Activated CD4-positive, alpha-beta T cell treated with anti-CD3 and anti-CD28 coated beads, Interleukin-10, Interleukin-2, amounts not matched to agents 100 ng/mL and 50 ng/mL, durations not matched to agents 16 hours and 8 hours (primary cell): ENCODE measurements at places on chromosomes 1 and 21.

GRCh38 chr1:209627027-209627731 is 25.0 kb downstream of the LAMB3 start:
- DNase-seq = no peak

DNA sequence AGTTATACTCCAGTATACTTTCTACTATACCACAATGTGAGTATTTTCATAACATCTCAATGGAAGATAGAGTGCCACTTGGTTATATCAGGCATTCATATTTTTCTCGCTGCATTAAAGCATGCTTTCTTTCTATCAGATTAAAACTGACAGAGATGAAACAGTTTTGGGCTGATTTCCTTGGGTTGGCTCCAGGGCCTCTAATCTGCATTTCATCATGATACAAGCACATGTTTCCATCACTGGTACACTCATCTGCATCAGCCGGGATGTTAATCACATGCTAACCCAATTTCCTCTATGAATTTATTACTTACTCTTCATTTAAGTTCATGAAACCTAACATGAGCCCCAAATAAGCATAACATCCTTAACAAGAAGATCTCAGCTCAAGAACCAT is 289.0 kb upstream of the DAB1 start:
- no peak for DNase-seq

DNA sequence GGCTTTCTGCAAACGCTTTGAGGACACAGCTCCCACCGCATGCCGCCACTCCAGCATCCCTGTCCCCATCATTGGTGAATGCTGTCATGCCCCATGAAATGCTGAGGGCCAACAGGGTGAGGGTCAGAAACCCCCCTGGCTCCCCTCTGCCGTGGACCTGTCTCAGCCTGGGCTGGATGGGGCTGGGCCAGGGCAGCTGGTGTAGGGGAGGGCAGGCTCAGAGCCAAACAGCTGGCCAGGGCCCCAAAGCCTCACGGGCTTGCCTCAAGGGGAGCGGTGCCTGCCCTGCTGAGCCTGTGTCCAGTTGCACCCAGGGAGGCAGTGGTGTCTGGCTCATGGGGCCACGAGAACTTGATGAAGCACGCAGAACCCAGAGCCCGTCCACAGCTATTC is 49.7 kb downstream of the S100B start:
- DNase-seq = no peak

DNA sequence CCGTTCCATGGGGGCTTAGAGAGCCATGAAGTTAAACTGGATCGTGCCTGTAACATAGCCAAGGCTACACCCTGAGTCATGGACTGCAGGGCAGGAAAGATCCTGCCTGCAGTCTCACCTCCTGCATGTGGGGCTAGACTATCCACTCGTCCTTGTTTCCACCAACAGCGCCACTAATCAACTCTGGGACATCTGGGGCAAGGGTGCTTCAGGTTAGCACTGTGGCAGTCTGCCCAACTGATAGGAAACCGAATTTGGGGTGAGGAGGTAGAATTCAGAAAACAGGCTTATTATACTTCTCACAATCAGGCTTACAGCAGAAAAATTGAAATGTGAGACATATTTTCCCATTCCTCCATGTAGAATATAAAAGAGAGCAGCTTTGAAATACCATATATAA is 85.2 kb upstream of the ADAM30 start:
- no peak for DNase-seq

DNA sequence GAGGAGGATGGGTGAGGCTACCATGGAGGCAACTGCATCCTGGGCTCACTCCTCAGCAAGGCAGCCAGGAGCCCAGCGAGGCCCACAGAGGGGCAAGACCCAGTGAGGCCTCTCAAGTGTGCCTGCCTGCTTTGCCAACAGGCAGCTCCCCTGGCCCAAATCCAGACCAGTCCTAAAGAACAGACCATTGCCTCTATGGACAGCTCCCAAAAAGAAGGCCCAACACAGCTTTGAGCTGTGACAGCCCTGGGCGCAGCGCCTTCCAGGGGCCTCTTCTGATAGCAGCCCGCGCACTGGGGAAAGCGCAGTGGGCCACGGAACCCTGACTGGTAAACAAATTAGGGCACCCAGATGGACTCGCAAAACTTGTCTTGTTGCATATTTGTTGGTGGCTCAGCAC is 25.5 kb downstream of the C1orf198 start:
- no peak for DNase-seq

- DNase-seq = peak; percentile 35
Observed at GRCh38 chr1:174262349-174263241, 103.3 kb downstream of the RABGAP1L start.

DNA sequence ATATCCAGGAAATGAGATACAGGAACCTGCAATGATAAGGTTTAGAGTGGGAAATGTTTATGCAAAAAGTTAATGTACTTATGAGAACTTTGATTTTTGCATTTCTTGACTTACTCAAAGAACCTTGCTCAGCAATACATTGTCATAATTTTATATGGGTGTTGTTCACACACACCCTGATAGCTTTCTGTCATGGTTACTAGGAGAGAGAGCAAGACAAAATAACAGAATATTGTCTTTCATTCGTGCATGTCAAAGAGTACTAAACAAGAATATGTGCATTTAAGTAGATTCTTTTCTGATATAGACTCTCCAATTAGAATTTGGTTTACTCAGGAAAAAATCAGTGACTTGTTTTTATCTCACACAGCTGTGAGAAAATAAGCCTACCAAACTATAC is 27.5 kb upstream of the KCNA3 start:
- DNase-seq = no peak

DNA sequence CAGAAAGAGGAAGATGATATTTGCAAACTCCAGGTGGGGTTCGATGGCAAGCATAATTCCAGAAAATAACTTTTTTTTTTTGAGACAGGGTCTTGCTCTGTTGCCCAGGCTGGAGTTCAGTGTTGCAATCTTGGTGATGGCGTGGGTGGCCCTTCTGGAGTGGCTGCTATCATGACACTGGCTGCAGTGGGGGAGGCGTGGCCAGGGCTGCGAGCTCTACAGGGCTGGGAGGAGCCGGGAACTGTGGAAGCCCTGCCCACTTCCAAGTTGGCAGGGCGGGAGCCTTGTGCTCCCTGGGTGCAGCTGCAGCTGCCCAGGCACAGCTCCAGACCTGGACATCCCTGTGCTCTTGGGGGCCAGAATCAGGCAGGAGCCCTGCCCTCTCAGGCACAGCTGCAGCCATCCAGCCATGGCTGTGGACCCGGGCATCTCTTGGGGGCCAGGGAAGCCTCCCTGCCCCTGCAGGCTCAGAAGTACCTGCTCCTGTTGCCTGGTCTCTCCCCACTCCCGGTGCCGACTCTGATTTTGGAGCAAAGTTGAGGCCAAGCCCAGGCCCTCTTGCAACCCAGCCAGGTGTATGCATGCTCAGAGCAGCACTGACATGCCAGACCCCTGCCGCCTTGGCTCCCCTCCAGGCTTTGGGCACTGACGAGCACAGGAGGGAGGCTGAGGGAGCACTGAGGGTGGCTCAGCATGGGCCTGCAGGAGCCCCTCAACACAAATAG is 7.2 kb upstream of the BCL10 start:
- no peak for DNase-seq

GRCh38 chr1:156241311-156241811 is 623 bp upstream of the BGLAP start:
- no peak for DNase-seq

GRCh38 chr1:193458628-193459027 is 272.2 kb upstream of the B3GALT2 start:
- DNase-seq = peak; percentile 82

- DNase-seq = peak; percentile 32
Observed at GRCh38 chr21:15001857-15002606, 62.8 kb downstream of the NRIP1 start.

GRCh38 chr1:237938553-237938952 is 47.8 kb upstream of the ZP4 start:
- DNase-seq = no peak

DNA sequence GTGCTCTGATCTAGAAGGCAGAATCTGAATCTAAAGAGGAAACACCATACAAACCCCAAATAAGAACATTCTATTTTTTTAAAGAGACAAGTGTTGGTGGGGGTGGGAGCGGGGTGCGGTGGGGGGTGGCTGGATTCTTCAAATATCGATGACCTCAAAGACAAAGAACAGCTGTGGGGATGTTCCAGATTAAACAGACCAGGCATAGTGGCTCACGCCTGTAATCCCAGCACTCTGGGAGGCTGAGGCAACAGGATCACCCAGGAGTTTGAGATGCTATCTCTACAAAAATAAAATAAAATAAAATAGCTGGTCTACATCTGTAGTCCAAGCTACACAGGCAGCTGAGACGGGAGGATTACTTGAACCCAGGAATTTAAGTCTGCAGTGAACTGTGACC is 5.0 kb downstream of the ATP1A4 start:
- DNase-seq = no peak

DNA sequence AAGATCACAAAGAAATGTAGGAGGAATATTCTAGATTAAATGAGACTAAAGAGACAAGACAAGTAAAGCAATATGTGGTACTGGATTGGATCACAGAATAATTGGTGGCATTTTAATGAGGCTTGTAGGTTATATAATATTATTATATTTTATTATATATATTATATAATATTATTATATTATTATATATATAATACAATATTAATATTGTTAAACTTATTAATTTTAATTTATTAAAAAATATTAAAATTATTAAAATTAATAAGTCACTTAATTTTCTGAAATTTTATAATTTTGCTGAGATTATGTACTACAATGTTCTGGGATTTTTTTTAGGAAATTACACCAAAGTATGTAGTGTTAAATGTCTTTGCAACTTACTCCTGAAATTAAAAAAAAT is 311.9 kb downstream of the COL11A1 start:
- no peak for DNase-seq

DNA sequence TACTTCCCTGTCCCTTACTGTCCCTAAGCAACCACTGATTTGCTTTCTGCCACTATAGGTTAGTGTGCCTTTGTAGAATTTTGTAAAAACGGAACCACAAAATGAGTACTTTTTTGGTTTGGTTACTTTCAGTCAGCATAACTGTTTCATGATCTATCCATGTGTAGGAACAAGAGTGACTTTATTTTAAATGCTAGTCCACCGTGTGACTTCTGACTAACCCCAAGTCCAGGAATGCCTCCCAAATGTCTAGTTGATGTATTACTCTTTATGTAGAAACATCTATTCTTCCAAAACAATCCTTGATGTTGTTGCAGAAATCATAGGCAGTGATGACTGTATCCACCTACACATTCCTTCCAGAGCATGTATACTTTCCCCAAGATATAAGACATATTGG is 21.3 kb downstream of the ATPAF1 start:
- peak; percentile 9 for DNase-seq

- no peak for DNase-seq
Observed at GRCh38 chr1:3563610-3564009, 47.7 kb downstream of the MEGF6 start.

- no peak for DNase-seq
Observed at GRCh38 chr1:191804311-191804710, 354.0 kb upstream of the RGS18 start.

DNA sequence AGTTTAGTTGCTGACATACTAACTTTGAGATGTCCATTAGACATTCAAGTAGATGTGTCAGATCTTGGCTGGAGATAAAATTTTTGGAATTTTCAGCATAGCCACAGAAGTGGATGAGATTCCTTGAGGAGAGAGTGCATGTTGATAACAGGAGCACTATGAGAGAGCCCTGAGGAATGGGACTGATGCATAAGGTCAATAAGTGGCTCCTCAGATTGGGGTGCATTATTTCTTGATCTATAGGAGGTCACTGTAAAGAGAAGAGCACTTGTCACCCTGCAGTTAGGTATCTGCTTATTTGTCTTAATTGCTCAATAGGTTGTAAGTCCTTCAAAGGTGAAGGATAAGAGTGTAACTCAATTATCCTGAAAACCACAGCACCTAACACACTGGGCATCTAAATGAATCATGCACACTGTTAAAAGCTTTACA is 52.0 kb upstream of the TACSTD2 start:
- no peak for DNase-seq

- DNase-seq = no peak
Observed at GRCh38 chr1:14442669-14443068, 155.8 kb upstream of the KAZN start.

GRCh38 chr1:204080163-204080903 is 7.4 kb downstream of the SOX13 start:
- no peak for DNase-seq

GRCh38 chr1:169964206-169964605 is 70.5 kb upstream of the SCYL3 start:
- DNase-seq = no peak

DNA sequence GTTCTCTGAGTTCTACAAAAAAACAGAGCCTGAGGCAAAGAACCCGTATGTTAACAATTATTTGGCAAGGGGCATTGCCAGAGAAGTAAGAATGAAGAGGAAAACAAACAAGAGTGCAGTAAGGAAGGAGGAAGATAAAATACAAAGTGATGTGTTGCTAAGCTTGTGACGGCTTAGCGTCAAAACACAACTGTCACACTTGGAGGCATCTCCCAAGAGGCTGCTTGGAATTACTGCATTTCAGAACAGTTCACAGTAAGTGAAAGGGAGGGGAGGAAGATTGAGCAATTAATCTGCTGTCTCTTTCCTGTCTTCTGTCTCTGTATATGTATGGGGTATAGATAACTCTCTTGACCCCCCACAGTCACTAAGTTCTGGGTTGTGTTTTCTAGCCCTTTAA is 1017.0 kb upstream of the TMPRSS15 start:
- DNase-seq = no peak

DNA sequence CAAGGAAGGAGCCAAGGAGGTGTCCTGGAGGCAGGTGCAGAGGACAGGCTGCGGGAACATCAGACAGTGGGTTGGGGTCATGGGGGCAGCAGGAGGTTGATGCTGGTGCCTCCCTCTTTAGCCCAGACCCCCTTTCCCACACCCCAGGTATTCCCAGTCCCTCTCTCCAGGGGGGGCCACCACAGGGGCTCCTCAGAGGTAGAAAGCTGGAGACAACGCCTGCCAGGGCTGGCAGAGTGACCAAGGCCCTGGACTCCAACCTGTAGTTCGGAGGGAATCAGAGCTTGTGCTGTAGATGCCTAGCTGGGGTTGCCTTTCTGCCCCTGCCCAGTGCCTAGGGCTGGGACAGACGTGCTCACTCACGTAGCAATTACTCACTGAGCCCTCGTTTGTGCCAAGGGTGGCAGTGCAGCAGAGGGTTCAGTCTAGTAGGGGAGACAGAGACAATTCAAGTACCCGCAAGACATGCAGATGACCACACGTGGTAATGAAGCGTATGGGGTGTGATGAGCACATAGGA is 148.2 kb downstream of the PTPRU start:
- DNase-seq = no peak

DNA sequence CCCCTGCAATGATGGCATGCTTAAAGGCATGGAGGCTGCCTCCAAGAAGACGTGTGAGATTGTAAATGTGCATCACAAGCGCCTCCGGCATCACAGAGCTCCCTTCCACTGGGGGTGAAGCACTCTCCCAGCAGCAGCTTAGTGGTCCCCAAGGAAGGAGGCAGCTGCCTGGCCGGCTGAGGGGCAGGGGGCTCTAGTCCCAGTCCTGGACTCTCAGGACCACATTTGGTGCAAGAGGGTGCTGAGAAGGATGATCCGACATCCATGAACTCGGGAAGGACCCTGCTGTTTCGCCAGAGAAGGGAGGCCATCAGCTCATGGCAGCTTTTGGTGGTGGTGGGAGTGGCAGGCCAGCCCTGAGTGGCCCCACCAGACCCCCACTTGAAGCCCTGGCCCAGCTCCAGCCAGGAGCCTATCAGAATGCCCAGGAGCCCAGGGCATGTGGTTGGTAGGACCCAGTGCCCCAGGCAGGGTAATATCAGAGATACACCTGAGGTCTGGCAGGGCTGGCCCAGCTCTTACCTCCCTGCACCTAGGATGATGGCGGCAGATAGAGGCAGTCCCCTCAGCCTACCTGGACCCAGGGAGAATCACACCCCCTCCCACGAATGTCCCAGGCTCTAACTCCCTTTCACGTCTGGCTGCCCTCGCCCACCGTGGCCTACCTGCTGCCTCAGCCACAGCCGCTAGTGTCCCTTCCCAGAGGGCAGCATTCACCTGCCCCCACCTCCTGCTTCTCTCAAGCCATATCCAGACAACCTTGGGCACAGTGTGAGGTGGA is 2.4 kb upstream of the WNT9A start:
- DNase-seq = no peak
